Uterus (tissue), 4 donors: ENCODE measurements at places on chromosomes 2 and 18. TPM values are rescaled to one million over a fixed set of nuclear protein-coding genes. Genes with fewer than 3 reads are reported as not detected.

DNA sequence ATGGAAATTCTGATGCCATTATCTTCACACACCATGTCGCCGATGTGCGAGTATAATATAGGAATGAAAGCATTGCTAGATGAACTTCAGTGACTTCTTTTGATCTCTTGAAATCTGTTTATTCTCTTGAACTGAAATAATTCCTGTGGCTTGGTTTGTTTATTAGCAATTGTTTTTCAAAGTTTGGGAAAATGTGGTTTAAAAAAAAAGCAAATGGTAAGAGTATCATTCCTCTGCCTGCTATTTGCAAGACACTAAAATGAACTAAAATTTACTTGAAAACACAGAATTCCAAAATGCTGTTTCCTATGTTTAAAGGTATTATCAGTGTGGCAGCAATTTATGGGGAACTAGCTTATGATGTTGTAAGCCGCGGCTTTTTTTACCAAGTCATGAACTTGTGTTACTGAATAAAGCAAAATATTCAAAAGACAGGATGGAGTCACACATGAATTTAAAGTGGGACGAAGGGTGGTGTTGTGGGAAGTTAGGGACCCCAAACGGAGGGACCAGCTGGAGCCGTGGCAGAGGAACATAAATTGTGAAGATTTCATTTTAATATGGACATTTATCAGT, 96.4 kb downstream of the COLEC12 start:
- H3K4me1 ChIP-seq, result no peaks in the 10 kb centered on the region
- H3K27me3 ChIP-seq, result no peaks in the 10 kb centered on the region
- no peak overlapping the region for H3K27ac ChIP-seq
- no peak for DNase-seq
- H3K4me3 ChIP-seq, result no peak overlapping the region
- H3K36me3 ChIP-seq, result no peaks in the 10 kb centered on the region

DNA sequence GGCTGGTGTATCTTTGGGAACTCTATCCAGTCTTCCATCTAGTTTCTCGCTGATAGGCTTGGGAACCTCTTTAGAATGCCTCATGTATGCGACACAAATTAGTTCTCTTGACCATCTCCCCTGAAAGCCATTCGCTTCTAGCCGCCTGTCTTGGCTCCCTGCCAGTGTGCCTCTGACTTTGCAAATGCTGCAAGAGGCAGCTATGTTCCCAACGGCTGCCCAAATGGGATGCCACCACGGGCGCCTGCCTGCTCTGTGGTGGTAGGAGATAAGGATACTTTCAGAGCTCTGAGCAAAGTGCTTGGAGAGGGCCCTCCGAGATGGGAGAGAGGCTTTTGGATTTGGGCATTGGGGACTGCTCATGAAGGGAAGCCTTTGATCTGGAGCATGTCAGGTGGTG, 77.7 kb upstream of the IGFBP5 start:
- no peak overlapping the region for H3K4me3 ChIP-seq
- DNase-seq, result no peak
- H3K27ac ChIP-seq, result no peak overlapping the region
- no peaks in the 10 kb centered on the region for H3K27me3 ChIP-seq
- H3K4me1 ChIP-seq, result no peaks in the 10 kb centered on the region
- H3K36me3 ChIP-seq, result no peaks in the 10 kb centered on the region

The SP140 gene
- total RNA-seq, result 0.77 TPM

DNA sequence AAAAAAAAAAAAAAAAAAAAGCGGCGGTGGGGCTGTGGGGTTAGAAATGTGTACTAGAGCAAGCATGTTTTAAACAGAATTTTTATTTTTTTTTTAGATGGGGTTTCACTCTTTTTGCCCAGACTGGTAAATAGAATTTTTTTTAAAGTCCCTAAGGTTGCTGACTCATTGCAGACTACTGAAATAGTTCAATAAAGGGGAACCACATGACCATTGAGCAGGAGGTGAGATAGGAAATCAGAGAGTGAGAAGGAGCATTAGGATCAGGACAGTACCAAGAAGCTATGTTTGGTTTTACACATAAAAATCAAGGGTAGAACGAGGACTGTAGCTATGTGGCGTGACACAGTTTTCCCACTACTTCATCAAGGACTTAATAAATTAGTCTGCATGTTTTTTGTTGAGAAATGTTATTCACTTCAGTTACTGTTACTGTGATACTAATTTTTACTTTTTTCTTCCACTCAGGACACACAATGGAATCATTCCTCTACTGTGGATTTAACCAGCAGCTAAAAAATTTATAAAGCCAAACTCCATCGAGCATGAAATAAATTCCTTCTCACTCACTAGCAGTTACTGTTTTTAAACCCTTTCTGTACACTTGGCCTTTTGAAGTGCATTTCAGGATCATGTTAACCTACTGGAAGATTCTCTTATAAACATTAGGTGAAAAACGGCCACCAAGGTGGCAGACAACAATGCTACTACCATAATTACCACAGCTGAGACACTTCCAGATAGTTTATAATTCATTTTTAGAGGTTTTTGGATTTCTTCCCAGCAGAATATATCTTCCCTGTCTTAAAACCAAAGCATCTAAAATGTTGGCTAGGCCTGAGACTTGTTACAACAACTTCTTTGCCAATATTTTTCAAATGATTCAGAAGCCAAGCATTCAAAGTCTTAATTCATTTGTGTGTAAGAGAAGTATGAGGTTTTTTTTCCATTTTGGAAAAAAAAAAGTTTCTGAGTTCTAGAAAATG, 33.2 kb downstream of the LAMA1 start:
- no peak for DNase-seq
- H3K36me3 ChIP-seq, result no peaks in the 10 kb centered on the region
- peaks cover 5% of the 10 kb centered on the region for H3K4me1 ChIP-seq
- peak overlapping the region; percentile 68 for H3K27ac ChIP-seq
- no peaks in the 10 kb centered on the region for H3K27me3 ChIP-seq
- no peak overlapping the region for H3K4me3 ChIP-seq
